ENCODE measurements at places on chromosomes 5 and 9.
A peak's percentile ranks its signal among the peaks of the same experiment; 100 is the strongest.

- no peak overlapping the region for H3K27ac ChIP-seq
- no peak for DNase-seq
- no peaks in the 10 kb centered on the region for H3K27me3 ChIP-seq
- peaks cover 1% of the 10 kb centered on the region for H3K36me3 ChIP-seq
Measured at GRCh38 chr5:143168171-143168741, 235.2 kb downstream of the NR3C1 start.

DNA sequence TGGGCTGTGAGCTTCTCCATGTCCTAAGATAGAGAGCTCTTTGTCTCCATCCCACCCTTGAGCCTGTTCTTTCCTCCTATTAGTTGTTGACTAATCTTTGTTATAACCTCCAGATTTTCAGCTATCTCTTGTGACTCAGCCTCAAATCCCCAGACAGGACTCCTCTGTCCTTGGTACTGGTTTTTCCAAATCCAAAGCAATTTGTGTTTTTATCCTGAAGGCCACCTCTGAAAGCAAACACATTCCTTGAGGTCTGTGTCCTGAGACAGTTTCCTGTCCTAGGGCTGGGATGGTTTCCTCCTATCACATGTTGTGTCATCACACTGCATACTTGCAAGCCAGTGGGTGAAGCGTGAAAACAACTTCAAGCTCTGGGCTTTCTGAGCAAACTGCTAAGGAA is 8.5 kb downstream of the TNC start:
- no peak overlapping the region for H3K4me3 ChIP-seq
- H3K27me3 ChIP-seq, result peaks cover 32% of the 10 kb centered on the region

DNA sequence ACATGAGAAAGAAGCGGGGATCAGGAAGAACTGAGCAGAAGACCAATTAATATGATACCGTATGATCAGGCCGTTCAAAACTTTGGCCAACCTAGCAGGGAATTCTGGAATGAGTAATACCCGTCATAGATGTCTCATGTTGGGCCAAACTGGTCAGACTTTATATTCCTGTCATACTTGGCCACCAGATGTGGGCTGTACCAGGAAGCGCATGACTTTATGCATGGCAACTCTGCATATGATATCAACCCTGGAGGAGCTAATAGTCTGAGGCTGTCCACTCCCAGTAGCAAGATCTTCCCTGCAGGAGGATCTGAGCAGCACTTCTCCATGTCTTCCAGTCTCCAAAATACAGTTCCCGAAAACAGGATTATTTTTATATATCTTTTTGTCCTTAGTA is 68.5 kb upstream of the NAA35 start:
- no peak overlapping the region for H3K4me3 ChIP-seq
- DNase-seq, result no peak
- H3K4me1 ChIP-seq, result no peaks in the 10 kb centered on the region
- H3K27ac ChIP-seq, result no peak overlapping the region

DNA sequence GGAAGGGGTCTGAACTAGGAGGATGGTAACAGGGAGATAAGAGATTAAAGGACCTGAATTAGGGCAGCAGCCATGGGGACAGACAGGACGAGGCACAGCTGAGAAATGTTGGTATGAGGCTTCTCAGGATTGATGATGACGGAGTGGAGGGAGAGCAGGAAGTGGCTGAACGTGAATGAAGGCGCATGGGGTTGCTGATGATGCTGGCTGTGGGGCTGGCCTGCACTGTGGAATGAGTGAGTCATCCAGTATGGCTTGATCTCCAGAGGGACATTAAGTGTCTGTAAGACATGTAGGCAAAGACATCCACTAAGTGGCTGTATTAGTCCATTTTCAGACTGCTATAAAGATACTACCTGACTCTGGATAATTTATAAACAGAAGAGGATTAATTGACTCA is 256.4 kb downstream of the ICE1 start:
- H3K36me3 ChIP-seq, result no peaks in the 10 kb centered on the region
- no peak for DNase-seq
- no peaks in the 10 kb centered on the region for H3K27me3 ChIP-seq
- no peak overlapping the region for H3K4me3 ChIP-seq

GRCh38 chr9:70563431-70564204 is 149.2 kb upstream of the KLF9 start:
- H3K27me3 ChIP-seq, result no peaks in the 10 kb centered on the region
- peak; percentile 76 for DNase-seq
- H3K27ac ChIP-seq, result peak overlapping the region; percentile 100
- H3K4me3 ChIP-seq, result peak overlapping the region; percentile 54
- H3K4me1 ChIP-seq, result peaks cover 63% of the 10 kb centered on the region

DNA sequence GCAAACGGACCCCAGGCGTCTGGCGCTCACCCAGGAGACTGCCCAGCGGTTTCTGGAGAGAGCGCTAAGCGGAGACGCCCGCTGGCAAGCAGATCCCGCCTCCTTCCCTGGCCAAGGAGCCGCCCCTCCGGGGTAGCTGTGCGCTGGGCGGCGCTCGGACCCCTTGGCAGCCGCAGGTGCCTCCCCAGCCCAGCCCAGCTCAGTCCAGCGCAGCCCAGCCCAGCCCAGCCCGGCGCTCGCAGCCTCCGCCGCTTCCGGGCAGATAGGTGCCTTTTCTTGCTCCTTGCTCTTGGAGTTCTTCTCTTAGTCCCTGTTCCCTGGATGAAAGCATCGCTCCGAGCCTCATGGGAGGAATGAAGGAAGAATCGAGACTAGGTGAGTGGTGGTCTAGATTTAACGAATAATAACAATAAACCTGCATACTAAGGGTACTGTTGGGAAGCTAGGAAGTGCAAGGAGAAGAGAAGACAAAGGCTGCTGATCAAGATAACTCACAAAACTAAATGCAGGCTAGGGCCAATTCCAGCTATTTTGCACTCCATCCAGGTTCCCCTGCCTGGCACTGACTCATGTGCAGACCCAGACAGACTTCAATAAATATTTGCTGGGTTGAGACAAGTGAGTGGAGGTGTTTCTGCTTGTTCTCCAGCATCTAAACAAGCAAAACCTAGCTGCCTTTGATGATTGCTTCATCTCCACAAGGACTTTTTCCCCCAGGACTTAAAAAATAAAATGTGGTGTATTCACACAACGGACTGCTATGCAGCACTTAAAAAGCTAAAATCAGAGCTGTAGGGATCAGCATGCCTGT is at the start of gene STK32A:
TSS of gene STK32A (plus strand) at position 202 of the 811 bp plus-strand sequence. CDS start 4,609 bp downstream, outside the sequence.
- no peak for DNase-seq
- no peak within 1 kb of the TSS for H3K27ac ChIP-seq
- H3K4me1 ChIP-seq, result peaks cover 2% of the 10 kb centered on the region

- no peak overlapping the region for H3K4me3 ChIP-seq
- no peak overlapping the region for H3K27ac ChIP-seq
- DNase-seq, result no peak
- H3K27me3 ChIP-seq, result no peaks in the 10 kb centered on the region
- no peaks in the 10 kb centered on the region for H3K4me1 ChIP-seq
- H3K36me3 ChIP-seq, result no peaks in the 10 kb centered on the region
Measured at GRCh38 chr5:28281351-28281750, 1243.0 kb upstream of the CDH9 start.

DNA sequence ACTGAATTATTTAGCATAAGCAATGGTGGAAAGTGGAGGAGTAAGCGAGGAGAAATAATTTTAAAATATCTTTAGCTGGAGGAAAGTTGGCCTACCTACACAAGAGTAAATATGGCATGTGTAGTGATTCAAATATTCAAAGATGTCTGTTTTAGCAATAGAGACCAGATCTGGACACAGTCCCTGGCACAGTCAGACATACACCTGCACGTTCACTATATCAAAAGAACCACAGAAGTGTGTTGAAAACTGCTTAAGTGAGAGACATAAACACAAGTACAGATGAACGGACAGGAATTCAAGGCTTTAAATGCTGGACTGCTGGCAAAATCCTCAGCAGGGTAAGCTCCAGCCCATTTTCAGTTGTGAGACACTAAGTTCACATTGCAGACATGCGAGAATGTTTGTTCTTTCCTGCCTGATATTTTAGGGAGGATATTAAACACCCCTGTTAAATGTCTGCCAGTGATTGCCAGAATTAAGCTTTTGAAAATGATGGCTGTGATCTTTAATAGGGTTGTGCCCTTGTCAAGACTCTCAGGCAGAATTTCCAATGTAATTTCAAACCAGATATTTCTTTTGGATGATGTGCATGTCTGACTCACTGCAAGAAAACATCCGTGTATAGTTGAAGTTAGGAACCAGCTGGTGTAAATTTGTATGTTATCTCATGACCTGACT is 810.6 kb downstream of the TLE4 start:
- no peaks in the 10 kb centered on the region for H3K36me3 ChIP-seq
- H3K4me3 ChIP-seq, result no peak overlapping the region
- DNase-seq, result no peak
- no peaks in the 10 kb centered on the region for H3K27me3 ChIP-seq
- H3K27ac ChIP-seq, result no peak overlapping the region

GRCh38 chr5:179343021-179343718 is 2.1 kb downstream of the ADAMTS2 start:
- H3K27ac ChIP-seq, result no peak overlapping the region
- H3K27me3 ChIP-seq, result peaks cover 42% of the 10 kb centered on the region
- H3K4me1 ChIP-seq, result peaks cover 3% of the 10 kb centered on the region
- H3K36me3 ChIP-seq, result no peaks in the 10 kb centered on the region
- no peak overlapping the region for H3K4me3 ChIP-seq
- DNase-seq, result no peak

GRCh38 chr5:20611620-20612019 is 623.6 kb upstream of the CDH18 start:
- H3K27ac ChIP-seq, result no peak overlapping the region
- no peak overlapping the region for H3K4me3 ChIP-seq
- no peaks in the 10 kb centered on the region for H3K4me1 ChIP-seq
- no peaks in the 10 kb centered on the region for H3K36me3 ChIP-seq
- DNase-seq, result no peak

GRCh38 chr9:129182122-129182521 is 4.1 kb upstream of the IER5L start:
- DNase-seq, result no peak
- no peak overlapping the region for H3K4me3 ChIP-seq
- H3K36me3 ChIP-seq, result no peaks in the 10 kb centered on the region
- peaks cover 2% of the 10 kb centered on the region for H3K27me3 ChIP-seq
- H3K4me1 ChIP-seq, result peaks cover 15% of the 10 kb centered on the region
- H3K27ac ChIP-seq, result no peak overlapping the region

DNA sequence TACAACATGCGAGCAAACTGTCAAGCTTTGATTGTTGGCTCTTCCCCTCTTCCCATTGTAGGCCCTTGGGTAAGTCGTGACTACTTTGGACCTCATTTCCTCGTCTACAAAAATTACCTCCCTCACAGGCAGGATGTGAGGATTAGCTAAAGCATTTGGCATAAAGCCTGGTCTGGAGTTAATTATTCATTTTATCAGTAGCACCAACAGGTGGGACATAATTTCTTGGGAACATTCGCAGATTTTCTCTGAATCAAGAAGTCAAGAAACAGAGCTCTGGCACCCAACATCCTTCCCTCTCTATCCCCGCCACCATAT is 39.9 kb upstream of the SEMA6A start:
- H3K4me3 ChIP-seq, result no peak overlapping the region
- H3K36me3 ChIP-seq, result no peaks in the 10 kb centered on the region
- H3K27me3 ChIP-seq, result no peaks in the 10 kb centered on the region
- no peak for DNase-seq
- H3K27ac ChIP-seq, result no peak overlapping the region
- H3K4me1 ChIP-seq, result no peaks in the 10 kb centered on the region

GRCh38 chr5:134249469-134250379 is 23.9 kb upstream of the PPP2CA start:
- DNase-seq, result no peak
- H3K36me3 ChIP-seq, result no peaks in the 10 kb centered on the region
- no peaks in the 10 kb centered on the region for H3K4me1 ChIP-seq
- H3K27me3 ChIP-seq, result peaks cover 6% of the 10 kb centered on the region
- H3K4me3 ChIP-seq, result no peak overlapping the region

- no peak overlapping the region for H3K27ac ChIP-seq
- H3K27me3 ChIP-seq, result no peaks in the 10 kb centered on the region
- no peaks in the 10 kb centered on the region for H3K36me3 ChIP-seq
- H3K4me3 ChIP-seq, result no peak overlapping the region
- no peak for DNase-seq
Measured at GRCh38 chr5:106307265-106307664, 1363.5 kb downstream of the EFNA5 start.

DNA sequence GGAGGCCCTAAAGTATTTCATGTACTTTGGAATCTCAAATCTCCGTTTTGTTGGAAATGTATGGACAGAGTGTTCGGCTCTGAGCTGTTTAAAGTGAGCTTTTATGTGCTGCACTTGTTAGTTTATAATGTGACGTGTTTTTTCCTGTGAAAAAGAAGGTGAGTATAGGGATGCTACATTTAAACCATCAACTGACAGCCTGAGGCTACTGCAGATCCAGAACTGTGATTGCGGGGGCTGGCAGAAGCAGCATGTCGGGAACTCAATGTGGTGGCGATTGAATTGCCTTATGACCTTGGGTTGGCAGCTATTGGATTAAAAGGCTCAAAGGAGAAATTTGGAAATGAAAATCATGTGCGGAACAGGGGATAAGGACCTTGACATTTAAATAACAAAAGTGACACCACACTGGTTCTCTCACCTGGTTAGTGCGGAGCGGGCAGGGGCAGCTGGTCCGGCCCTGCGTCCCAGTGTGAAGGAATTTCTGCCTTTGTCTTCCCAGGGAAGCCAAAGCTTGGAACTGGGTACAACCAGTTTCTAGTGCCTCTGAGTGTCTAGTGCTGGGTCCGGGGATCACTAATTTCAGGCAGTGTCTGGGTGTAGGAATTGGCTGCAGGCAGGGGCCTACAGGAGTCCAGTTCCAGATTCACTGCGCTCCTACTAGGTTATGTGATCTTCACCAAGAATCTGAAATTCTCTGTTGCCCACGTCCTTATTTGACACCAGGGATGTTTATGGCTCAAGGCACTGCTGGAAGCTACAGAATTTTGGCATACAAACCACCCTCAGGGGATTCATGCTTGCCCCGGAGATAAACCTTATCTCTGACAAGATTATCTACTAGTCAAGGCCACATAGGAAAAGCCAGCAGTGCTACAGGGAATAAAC is 120.7 kb upstream of the ERCC6L2 start:
- no peak for DNase-seq
- no peak overlapping the region for H3K27ac ChIP-seq
- H3K36me3 ChIP-seq, result no peaks in the 10 kb centered on the region

GRCh38 chr9:93517331-93517730 is 59.1 kb upstream of the PHF2 start:
- no peak for DNase-seq
- H3K27ac ChIP-seq, result no peak overlapping the region
- peaks cover 3% of the 10 kb centered on the region for H3K4me1 ChIP-seq
- H3K4me3 ChIP-seq, result no peak overlapping the region
- no peaks in the 10 kb centered on the region for H3K27me3 ChIP-seq

GRCh38 chr5:130692770-130693169 is 472.3 kb downstream of the HINT1 start:
- peaks cover 13% of the 10 kb centered on the region for H3K27me3 ChIP-seq
- no peaks in the 10 kb centered on the region for H3K4me1 ChIP-seq
- DNase-seq, result no peak
- no peaks in the 10 kb centered on the region for H3K36me3 ChIP-seq

DNA sequence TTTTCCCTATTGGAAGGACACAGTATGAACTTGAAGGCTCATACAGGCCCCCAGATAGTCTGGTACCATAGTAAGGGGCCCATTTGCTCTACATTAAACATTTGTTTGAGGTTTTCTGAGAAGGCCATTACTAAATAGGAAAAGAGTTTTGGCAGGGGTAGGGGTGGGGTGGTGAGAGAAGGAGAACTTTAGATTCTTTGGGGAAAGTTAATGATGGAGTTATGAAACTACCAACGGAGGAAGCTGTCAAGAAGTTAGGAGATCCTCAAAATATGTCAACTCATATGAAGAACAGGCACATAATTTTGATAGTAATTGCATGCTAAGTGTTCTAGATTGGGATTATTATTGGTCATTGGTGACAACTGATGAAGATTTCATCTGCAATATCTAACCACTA is 114.7 kb downstream of the TAF11L14 start:
- H3K27ac ChIP-seq, result no peak overlapping the region
- H3K27me3 ChIP-seq, result no peaks in the 10 kb centered on the region
